ENCODE measurements at places on chromosomes 7 and 10.

DNA sequence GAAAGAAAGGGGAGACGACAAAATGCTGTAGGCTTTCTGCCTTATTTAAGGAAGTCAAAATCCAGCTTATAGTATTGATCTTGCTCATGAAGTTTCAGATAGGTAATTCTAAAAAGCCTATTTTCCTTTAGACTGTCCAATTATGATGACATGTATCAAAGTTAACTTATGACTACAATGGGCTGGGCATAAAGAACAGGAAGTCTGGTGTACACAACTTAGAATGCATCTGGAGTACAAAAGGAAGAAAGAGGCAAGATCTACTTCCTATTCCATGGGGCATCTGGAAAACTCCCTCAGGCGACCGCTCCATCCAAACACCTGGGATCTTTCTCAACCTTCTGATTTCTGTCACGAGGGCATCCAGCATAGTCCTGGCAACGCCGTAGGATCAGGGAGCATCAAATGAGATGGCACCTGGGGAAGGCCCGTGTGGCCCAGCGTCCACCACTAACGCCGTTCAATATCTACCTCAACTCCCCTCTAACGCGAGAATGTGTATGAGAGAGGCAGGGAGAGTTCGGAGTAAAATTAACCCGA is 512 bp downstream of the FAM24B start:
- peak; percentile 50 for DNase-seq

DNA sequence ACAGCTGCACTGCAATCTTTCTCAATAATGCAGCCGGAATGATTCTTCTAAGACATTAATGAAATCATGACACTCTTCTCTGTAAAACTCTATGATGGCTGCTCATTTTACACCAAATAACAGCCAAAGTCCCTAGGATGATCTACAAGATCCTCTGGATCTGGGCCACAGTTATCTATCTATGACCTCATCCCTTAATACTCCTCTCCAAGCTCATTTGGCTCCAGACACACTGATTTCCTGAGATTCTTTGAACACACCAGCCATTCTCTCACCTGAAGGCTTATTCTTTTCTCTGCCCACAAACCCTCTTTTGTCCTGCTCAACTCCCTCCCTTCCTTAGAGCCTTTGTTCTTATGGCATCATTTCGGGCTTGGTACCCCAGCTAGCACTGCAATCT is 577.4 kb upstream of the ANKRD30A start:
- DNase-seq: no peak

DNA sequence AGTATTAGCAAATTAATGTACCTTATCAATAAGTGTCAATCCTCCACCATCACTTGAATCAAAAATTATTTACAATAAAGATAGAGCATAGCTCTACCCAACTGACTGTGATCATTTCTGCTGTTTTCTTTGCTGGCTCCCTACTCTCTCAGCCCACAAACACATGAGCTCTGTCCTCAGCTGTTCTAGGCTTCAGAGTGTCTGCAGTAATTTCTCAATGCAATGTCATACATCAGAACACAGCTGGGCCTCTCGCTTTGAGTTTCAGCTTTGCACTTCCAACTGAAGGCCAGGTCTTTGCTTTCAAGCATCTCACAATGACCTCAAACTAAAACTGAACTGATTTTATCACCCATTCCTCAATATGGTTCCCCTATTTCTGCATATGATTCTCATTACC is 55.7 kb downstream of the RNF133 start:
- DNase-seq: no peak

DNA sequence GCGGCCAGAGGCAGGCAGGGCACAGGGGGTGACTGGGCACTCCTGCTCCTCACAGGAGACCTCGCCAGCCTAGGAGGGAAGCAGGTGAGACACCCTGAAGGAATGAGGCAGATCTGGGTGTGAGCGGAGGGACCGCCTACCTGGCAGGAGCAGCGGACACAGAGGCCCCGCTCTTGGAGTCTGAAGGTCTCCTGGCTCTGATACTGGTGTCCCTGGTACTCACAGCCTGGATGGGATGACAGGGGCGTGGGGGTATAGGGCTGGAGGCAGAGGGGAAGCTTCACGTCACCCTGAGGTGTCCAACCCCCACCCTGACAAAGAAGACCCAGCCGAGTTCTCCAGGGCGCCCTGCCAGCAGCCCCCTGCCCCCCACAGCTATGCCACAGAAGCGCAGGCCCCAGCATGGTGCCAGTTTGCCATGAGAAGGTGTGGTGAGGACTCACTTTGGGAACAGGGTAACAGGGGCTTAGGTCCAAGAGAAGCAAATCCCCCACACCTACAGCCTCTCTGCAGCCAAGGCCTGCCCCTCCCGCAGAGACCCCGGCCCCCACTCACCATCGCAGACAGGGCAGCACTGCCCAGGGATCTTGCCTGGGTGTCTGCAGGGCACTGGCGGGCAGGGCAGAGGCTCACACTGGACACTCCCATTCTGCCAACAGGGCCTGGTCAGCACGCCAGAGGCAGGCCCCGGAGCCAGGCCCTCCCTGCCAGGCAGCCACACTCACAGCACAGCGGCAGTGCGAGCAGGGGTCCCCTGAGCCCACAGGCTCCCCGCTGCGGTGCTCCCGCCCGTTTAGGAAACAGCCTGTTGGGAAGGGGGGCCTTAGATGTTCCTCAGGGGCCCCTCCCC is 17.0 kb downstream of the KCP start:
- DNase-seq: no peak

DNA sequence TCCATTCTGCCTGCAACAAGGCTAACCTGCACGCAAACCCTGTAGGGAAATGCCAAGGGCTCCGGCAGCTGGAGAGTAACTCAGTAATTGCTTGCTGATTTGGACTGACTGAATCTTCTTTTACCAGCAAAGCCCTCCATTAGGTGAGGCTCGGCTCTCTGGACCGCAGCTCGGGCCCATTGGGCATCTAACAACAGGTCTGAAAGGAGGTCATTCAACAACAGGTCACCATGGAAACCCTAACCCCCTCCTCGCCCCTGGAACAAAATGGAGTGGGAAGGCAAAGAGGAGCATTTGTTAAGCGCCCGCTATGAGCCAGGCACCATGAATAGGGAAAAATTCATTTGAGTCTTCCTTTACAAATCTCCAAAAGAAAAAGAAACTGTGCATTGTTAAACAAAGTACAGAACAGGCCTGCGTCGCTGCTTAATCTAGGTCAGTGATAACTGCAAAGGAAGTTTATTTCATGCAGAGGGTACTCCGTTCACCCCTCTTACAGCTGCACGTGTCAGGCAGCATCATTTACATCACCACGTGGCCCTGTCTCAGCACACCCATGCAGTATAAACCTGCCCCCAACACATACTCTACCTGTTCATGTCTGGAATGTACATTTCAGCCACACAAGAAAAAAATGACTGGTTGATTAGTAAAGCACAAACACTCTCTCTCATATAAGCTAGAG is 248.8 kb upstream of the NEBL start:
- DNase-seq: no peak

GRCh38 chr7:52648872-52649271 is 386.6 kb upstream of the POM121L12 start:
- DNase-seq: peak; percentile 8

All from fibroblast of mammary gland (primary cell).